Dermis lymphatic vessel endothelial cell (primary cell): ENCODE measurements at places on chromosomes 6 and 20. TPM values are rescaled to one million over a fixed set of nuclear protein-coding genes. Genes with fewer than 3 reads are reported as not detected.

The DEFB128 gene
- not detected in 2 replicates for total RNA-seq

The EDN3 gene
- total RNA-seq, result not detected in 2 replicates

The HDGFL1 gene
- not detected in 2 replicates for total RNA-seq

The OR2H2 gene
- total RNA-seq, result not detected in 2 replicates

The MROH8 gene
- total RNA-seq, result 0.98 and 1.4 TPM in 2 replicates

The TGM3 gene
- total RNA-seq, result not detected in 2 replicates

The SLC16A10 gene
- 0.11 TPM in 1 of 2 replicates, not detected in the other for total RNA-seq

The RFX6 gene
- not detected in 2 replicates for total RNA-seq

The ADGRG6 gene
- total RNA-seq, result 0.69 and 1.8 TPM in 2 replicates

The GRM1 gene
- total RNA-seq, result under 0.01 and 0.09 TPM in 2 replicates

The SULF2 gene
- total RNA-seq, result 71.8 and 127 TPM in 2 replicates

The PCMT1 gene
- 85.9 and 91.4 TPM in 2 replicates for total RNA-seq

The SIRPD gene
- total RNA-seq, result not detected in 2 replicates

The TFAP2D gene
- not detected in 2 replicates for total RNA-seq

The TMC2 gene
- total RNA-seq, result not detected in 2 replicates

The DEFB114 gene
- total RNA-seq, result not detected in 2 replicates

The HRH3 gene
- total RNA-seq, result not detected in 2 replicates

The HECA gene
- 41.8 and 44.3 TPM in 2 replicates for total RNA-seq

The HLA-DPA1 gene
- 4.6 and 6.9 TPM in 2 replicates for total RNA-seq

The ARMH2 gene
- total RNA-seq, result not detected in 2 replicates
